ENCODE measurements at places on chromosomes 7 and 10. TPM values are rescaled to one million over a fixed set of nuclear protein-coding genes. Genes with fewer than 3 reads are reported as not detected.

OR13A1 gene
- not detected for polyA plus RNA-seq

- peak; percentile 16 for DNase-seq
- H3K36me3 ChIP-seq: peaks cover 32% of the 10 kb centered on the region
- H3K4me3 ChIP-seq: peak overlapping the region; percentile 49
- peak overlapping the region; percentile 100 for H3K27ac ChIP-seq
- peaks cover 14% of the 10 kb centered on the region for H3K4me1 ChIP-seq
Measured at GRCh38 chr7:131897016-131897789, 340.8 kb upstream of the PODXL start.

DNA sequence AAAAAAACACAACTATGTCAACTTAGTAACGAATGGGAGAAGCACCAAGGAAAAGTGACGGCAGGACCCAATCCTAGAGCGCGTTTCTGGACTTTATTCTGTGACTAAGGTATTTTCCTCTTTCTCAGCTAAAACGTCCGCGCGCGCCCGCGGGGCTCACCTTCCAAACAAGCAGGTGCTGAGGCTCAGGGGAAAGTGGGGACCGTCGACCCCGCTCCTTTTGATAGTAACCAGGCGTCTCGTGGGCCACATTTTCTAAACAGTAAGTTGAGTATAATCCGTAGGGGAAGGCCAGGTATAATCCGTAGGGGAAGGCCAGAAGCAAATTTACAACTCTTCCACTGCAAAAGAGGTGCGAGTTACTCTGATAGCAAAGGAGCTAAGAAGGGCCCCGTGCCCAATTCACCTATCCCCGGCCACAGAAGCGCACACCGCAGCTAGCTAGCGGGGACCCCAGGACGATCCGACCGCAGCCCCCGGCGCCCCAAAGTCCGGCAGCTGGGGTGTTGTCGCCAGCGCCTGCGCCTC, 743 bp downstream of the MKI67 start:
- peak; percentile 28 for DNase-seq
- peaks cover 14% of the 10 kb centered on the region for H3K4me1 ChIP-seq
- no peaks in the 10 kb centered on the region for H3K27me3 ChIP-seq
- H3K4me3 ChIP-seq: peak overlapping the region; percentile 77
- H3K36me3 ChIP-seq: peaks cover 12% of the 10 kb centered on the region

DNA sequence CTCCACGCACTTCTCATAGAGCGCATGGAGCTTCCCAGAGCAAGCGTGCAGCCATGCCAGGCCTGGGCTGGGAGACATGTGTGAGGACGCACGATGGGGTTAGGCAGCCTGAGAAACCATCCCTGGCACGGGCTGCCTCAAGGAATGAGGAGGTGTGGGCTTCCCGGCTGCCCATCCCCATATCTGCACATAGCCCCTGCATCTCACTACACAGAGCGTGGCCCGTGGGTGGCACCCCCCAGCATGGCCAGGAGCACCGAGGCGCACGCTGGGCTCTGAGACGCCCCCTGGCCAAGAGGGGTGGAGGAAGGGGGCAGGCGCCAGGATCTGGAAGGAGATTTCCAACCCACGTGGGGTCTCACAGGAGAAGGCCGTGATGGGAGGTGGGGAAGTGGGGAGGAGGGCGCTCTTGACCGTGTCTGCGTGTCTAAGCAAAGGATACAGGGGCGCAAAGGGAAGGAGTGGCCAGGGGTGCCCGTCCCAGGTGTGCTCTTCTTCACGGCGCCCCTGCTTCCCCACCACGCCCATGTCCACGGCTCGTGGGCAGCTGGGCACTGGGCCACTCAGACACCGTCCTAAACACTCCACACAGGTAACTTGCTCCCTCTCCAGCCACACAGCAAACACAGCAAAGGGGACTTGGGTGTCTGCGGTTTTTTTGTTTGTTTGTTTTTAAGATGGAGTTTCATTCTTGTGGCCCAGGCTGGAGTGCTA, 340.5 kb downstream of the PTPRN2 start:
- H3K4me1 ChIP-seq: no peaks in the 10 kb centered on the region
- no peak overlapping the region for H3K4me3 ChIP-seq
- no peak overlapping the region for H3K27ac ChIP-seq
- no peaks in the 10 kb centered on the region for H3K36me3 ChIP-seq

MOGAT3 gene
- polyA plus RNA-seq: not detected

DNA sequence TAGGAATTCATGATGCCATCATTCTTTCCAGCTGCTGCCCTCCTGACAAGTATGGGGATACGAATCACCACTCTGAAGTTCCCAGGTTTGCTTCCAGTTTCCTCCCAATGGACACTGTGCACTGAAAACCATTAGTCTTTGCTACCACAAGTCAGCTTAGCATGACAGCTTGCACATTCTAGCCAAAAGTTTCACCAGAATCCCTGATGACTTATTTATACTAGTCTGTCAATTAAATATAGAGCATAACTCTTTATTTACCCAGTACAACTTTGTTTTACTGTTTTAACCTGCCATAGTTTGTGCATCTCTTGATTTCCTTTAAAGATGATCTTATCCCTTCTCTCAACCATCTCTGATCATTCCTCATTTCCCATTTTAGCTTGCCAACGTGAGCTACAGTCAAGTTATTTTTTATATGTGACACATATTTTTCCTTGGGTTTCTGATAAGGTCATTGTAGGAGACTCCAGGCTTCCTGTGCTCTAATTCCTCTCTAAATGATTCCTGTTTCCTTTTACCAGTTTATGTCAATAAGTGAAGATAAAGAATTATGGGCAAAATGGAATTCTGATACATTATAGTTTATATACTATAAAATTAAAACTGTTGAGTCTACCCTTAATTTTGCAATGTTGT, 167.5 kb upstream of the MEOX2 start:
- no peak overlapping the region for H3K27ac ChIP-seq
- no peaks in the 10 kb centered on the region for H3K36me3 ChIP-seq
- DNase-seq: no peak
- H3K27me3 ChIP-seq: no peaks in the 10 kb centered on the region
- no peak overlapping the region for H3K4me3 ChIP-seq

DNA sequence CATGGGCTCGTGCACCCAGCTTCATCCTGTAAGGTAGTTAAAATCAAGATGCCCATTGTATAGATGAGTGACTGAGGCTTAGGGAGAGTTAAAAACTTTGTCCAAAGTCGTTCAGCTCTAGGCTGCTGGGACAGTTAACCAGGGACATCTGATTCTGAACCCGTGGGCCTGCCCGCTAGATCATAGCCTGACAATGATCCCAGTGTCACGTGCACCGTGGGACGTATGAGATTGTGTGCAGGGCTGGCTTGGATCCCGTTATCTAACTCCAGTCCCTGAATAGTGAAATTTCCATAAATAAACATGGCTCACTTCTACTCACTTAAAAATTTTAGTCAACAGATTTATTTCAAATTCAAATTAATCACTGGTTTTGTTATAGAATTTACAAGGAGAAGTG, 24.9 kb downstream of the C10orf120 start:
- no peaks in the 10 kb centered on the region for H3K36me3 ChIP-seq
- H3K4me1 ChIP-seq: peaks cover 4% of the 10 kb centered on the region
- DNase-seq: no peak
- H3K27ac ChIP-seq: no peak overlapping the region
- H3K27me3 ChIP-seq: no peaks in the 10 kb centered on the region
- no peak overlapping the region for H3K4me3 ChIP-seq

DNA sequence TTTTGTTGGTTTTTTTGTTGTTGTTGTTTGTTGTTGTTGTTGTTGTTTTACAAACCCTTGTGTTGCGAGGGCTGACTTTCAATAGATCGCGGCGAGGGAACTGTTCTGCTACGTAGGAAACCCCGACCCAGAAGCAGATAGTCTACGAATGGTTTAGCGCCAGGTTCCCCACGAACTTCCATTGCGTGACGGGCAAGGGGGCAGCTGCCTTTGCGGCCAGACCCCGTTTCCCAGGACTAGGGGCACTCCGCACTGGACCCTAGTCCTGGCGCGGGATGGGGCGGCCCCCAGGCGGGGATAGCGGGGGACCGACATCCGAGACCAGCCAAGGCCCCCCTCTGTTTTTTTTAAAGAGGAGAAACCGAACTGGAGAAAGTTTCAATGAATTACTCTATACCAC, 119.6 kb downstream of the LRRTM3 start:
- H3K36me3 ChIP-seq: no peaks in the 10 kb centered on the region
- H3K4me1 ChIP-seq: no peaks in the 10 kb centered on the region
- no peak for DNase-seq
- H3K27ac ChIP-seq: no peak overlapping the region
- H3K27me3 ChIP-seq: no peaks in the 10 kb centered on the region

DNA sequence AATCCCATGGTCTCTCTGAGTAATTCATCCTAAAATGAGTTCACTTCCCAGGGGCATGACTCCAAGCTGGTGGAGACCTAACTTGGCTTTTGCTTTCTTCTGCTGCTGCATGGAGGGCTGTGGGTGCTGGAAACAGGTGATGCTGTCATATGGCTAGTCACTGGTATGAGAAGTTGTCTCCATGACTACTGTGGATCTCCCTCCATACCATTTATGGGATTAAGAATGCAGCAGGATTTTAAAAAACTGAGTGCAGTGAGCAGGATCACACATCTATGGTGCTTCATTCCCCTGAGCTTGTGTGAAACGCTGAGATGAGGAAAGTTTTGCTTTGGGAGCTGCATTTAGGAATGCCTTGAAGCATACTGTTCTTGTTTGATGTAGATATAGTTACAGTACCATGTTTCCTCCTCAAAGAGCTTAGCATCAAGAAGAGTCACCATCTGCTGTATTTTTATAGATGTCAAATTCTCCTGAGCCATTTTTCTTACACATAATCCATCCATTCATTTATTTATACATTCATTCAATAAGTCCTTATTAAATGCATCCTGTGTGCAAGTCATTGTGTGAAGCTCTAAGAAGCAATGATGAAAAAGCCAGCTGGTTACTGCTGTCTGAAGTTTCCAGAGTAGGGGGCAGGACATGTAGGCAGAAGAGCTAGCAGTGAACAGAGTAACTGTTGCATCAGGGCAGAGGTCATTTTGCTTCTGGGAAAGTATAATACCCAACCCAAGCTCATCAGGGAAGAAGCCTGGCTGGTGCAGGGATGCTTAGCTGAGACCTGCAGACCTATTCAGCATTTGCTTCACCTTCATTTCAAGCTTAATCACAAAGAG, 534.8 kb downstream of the AUTS2 start:
- no peak overlapping the region for H3K27ac ChIP-seq
- no peak overlapping the region for H3K4me3 ChIP-seq
- no peaks in the 10 kb centered on the region for H3K27me3 ChIP-seq
- H3K36me3 ChIP-seq: no peaks in the 10 kb centered on the region

- no peak overlapping the region for H3K27ac ChIP-seq
- H3K36me3 ChIP-seq: no peaks in the 10 kb centered on the region
- no peak for DNase-seq
- H3K4me1 ChIP-seq: no peaks in the 10 kb centered on the region
- no peak overlapping the region for H3K4me3 ChIP-seq
Measured at GRCh38 chr10:99316374-99316773, 12.8 kb upstream of the CNNM1 start.

ACHE gene
- 2.1 TPM for polyA plus RNA-seq

DNA sequence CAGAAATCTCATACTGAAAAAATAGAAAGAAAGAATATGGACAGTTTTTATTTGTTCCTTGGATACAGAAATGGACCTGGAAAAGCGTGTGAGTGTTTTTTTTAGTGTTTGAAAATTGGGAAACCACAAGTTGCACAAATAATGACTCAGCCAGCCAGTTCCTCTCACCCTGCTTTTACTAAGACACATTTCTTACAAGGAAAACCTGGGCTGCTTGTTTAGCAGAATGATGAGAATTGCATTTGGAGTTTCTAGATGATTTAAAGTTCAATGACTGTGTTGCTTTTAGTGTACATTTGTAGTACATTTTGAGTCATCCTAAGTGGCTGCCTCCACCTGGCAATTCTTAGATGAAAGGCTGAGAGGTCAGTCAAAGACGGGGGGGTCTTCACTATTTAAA, 218.7 kb downstream of the ABCA13 start:
- no peaks in the 10 kb centered on the region for H3K4me1 ChIP-seq
- H3K36me3 ChIP-seq: no peaks in the 10 kb centered on the region
- H3K27ac ChIP-seq: no peak overlapping the region
- no peak overlapping the region for H3K4me3 ChIP-seq
- H3K27me3 ChIP-seq: peaks cover 6% of the 10 kb centered on the region

PRR15 gene
- 0.36 TPM for polyA plus RNA-seq

DNA sequence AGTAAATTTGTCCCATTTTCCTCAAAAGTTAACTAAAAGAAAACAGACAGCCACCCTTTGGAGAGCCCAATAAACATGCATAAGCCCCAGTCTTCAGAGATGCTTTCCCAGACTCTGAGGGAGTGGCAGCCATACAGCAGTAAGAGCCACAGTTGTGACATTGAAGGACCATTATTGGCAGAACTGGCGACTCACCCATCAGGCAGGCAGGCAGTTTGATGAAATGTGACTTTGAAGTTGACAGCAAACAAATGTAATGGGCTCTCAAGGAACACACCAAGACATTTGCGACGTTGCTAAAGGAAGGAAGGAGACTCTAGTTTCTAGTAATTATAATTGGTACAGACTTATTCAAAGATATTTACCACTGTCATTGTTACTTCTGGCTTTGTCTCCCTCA, 287.5 kb upstream of the PHYHIPL start:
- H3K36me3 ChIP-seq: no peaks in the 10 kb centered on the region
- H3K27ac ChIP-seq: no peak overlapping the region
- H3K4me3 ChIP-seq: no peak overlapping the region
- no peaks in the 10 kb centered on the region for H3K4me1 ChIP-seq

DNA sequence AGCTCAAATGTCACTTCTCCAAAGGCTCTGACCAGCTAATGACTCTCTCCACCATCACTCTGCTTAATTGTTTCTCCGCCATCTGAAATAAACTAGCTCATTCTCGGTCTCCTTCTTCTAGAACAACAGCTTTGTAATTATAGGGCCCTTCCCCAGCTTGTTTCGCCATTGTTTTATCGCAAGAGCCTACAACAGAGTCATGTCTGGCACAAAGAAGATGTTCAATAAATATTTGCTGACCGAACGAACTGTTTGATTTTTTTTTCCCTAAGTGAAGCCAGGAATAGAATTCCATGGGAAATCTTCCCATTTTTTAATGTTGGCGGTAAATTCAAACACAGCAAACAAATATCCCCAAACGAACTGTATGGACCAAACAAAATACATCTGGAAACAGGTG, 63.8 kb upstream of the NMT2 start:
- H3K27me3 ChIP-seq: no peaks in the 10 kb centered on the region
- H3K36me3 ChIP-seq: no peaks in the 10 kb centered on the region
- DNase-seq: no peak
- no peaks in the 10 kb centered on the region for H3K4me1 ChIP-seq
- H3K27ac ChIP-seq: no peak overlapping the region

- no peak overlapping the region for H3K27ac ChIP-seq
- H3K36me3 ChIP-seq: no peaks in the 10 kb centered on the region
- H3K4me1 ChIP-seq: peaks cover 3% of the 10 kb centered on the region
- H3K4me3 ChIP-seq: no peak overlapping the region
- no peak for DNase-seq
Measured at GRCh38 chr10:80379701-80380100, 23.1 kb downstream of the DYDC2 start.

ATRNL1 gene
- 0.44 TPM for polyA plus RNA-seq

DNA sequence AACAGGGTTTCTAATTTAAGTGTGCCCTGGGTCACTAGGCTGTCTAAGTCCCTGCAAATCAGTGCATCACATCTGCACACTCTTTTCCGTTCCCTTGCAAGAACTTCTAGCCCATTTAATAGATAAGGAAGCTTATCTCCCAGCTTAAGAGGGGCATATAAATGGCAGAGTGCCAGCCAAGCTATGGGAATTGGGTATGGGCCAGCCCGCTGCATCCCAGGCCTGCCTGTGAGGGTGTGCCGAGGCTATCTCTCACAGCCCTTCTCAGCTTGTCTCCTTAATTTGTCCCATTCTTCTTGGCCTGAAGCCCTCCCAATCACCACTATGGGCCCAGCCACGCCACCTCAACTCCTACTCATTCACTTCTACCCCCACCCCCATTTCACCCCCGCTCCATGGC, 14.7 kb downstream of the AQP1 start:
- H3K4me3 ChIP-seq: no peak overlapping the region
- peak overlapping the region; percentile 51 for H3K27ac ChIP-seq
- peak; percentile 85 for DNase-seq
- H3K27me3 ChIP-seq: no peaks in the 10 kb centered on the region
- peaks cover 28% of the 10 kb centered on the region for H3K4me1 ChIP-seq
